Hippocampal formation (tissue), 2 donors: ENCODE measurements at places on chromosomes 11 and 22.

DNA sequence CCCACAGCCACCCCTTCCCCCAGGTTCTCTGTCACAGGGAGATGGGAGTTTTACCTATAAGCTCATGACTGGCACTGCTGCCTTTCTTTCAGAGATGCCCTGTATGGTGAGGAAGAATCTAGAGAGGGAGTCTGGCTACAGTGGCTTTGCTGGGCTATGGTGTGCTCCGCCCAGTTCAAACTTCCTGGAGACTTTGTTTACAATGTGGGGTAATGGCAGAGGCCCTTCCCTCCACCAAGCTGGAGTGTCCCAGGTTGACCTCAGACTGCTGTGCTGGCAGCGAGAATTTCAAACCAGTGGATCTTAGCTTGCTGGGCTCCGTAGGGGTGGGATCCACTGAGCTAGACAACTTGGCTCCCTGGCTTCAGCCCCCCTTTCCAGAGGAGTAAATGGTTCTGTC, 143.5 kb downstream of the MSANTD4 start:
- DNase-seq, result no peak

- no peak for DNase-seq
Measured at GRCh38 chr11:45906096-45906682, 882 bp downstream of the FREY1 start.

- DNase-seq, result no peak
Measured at GRCh38 chr11:128881221-128881620, 9.9 kb upstream of the KCNJ5 start.

- DNase-seq, result no peak
Measured at GRCh38 chr11:113952070-113952469, 22.8 kb upstream of the HTR3A start.

- DNase-seq, result no peak
Measured at GRCh38 chr22:28951969-28952521, 68.7 kb downstream of the ZNRF3 start.

- no peak for DNase-seq
Measured at GRCh38 chr22:36950797-36951590, 37.6 kb downstream of the CSF2RB start.

- peak; percentile 14 for DNase-seq
Measured at GRCh38 chr22:20807315-20807752, 33.4 kb downstream of the SERPIND1 start.

DNA sequence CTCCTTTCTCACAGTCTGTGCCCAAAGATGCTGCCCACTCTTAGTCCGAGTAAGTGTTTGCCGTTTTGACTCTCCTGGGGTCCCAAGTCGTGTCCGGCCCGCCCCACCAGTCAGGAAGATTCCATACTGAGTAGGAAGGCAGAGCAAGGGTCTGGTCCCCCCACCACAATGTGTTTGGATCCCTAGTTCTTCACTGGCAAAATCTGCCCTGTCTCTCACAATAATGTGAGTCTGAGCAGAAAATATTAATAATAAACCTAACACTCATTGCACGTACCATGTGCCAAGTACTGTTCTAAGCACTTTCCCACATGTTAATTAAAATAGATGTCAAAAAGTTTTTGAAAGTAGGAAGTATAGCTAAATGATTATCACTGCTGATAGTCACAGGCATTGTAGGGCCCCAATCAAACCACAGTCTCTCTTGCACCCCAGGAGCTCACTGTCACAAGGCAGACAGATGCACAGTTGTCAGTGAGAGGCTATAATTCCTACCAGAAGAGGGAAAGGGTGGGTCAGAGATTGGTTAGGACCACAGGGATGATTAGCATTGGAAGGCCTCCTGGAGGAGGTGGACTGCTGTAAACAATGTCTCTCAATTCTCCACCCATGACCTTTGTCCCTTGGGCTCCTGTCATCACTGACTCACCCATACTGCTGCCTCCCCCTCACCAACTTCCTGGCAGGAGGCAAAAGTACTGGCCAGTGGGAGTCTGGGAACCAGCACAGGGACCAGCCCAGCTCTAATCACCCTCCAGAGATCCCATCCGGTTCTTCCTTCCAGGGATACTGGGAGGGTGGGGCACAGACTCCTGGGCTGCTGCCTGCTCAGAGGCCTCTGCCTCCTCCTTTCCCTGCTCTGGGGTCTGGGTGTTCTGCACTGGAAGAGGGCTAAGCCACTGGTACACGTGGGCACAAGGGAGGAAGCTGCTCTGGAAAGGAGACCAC, 1.0 kb upstream of the POLD4 start:
- DNase-seq, result no peak

DNA sequence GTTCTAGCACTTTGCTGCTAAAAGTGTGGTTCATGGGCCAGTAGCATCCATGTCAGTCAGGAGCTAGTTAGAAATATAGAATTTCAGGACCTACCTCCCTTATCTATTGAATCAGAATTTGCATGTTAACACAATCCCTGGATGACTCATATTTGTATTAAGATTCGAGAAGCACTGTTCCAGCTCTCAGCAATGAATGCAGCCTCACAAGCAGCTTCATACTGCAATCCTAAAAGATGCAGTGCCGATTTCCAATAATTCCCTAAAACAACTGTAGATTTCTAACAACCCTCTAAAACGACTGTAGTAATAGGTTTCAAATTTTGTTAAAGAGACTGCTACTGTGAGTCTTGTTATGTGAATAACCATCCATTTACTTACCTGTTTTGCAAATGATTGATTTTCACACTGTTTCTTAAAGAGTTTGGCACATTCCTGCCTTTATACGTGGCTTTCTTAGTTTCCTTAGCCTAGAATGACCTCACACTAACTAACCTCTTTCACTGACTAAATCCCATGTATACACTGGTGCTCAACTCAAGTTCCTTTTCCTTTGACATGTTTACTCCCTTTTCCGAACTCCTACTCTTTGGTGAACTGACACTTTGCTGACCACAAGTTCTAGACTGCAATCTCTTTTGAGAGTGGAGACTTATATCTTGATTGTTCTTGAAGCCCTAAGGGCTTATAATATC, 511.8 kb downstream of the METTL15 start:
- DNase-seq, result no peak

DNA sequence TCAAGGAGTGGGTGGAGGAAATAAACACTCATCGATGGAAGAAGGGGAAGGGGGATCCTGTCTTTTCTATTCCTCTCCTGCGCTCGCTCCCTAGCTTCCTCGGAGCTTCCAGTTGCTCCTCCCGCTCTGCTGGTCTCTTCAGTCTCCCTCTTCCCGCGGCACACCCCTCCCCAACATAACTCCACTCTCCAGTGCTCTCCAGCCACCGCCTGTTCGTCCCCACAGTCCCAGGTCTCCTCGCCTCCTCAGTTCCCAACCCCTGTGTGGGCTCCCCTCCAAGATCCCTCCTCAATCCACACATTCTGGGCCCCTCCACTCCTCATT, 438 bp downstream of the ZW10 start:
- DNase-seq, result no peak

GRCh38 chr11:73902303-73902702, 25.5 kb downstream of the PAAF1 start:
- no peak for DNase-seq

GRCh38 chr22:29722151-29722550, 2.3 kb downstream of the CABP7 start:
- no peak for DNase-seq

DNA sequence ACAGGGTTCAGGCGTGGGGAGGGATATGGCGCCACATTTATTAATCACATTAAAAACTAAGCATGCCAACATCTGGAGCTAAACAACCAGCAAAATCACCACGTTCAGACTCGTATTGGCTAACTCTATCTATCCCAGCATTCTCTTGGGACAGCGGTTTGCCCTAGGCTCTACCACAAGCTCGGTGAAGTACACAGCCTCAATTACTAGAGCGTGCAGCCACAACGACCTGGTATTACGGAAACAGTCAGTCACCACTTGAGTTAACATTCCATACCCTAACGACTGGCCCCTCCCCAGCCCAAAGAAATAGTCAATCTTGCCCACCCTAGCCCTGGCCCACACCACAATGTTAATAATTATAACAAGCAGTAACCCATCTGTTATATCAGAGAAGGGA, 32.1 kb downstream of the APOL5 start:
- DNase-seq, result no peak

- no peak for DNase-seq
Measured at GRCh38 chr22:43944670-43945430, 10.4 kb upstream of the SAMM50 start.

- no peak for DNase-seq
Measured at GRCh38 chr11:103744496-103745153, 291.8 kb upstream of the DDI1 start.

DNA sequence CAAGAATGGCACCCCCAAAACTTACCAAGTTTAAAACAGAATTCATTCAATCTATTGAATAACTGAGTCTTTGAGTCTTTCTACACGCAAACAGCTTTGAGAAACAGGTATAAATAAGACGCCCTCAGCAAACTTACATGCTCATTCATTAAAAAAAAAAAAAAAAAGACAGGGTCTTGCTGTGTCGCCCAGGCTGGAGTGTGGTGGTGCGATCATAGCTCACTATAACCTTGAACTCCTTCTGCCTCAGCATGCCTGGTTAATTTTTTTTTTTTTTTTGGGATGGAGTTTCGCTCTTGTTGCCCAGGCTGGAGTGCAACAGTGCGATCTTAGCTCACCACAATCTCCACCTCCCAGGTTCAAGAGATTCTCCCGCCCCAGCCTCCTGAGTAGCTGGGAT, 6.1 kb downstream of the PRR14L start:
- no peak for DNase-seq

DNA sequence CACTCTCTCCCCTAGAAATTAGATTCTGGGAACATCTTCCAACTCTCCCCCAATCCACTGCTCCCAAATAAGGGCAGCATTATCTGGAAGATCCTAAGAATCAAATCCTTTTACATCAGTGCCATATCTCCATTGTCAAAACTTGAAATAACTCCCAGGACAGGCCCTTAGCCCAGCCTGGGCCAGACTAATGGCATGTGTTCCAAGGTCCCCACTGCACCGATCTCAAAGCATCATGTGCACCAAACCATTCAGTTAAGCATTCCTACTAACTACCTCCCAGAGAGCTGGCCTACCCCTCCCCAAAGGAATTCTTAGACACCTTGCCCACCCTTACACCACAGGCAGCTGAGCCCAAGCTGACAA, 44.2 kb upstream of the POU2AF1 start:
- DNase-seq, result no peak

DNA sequence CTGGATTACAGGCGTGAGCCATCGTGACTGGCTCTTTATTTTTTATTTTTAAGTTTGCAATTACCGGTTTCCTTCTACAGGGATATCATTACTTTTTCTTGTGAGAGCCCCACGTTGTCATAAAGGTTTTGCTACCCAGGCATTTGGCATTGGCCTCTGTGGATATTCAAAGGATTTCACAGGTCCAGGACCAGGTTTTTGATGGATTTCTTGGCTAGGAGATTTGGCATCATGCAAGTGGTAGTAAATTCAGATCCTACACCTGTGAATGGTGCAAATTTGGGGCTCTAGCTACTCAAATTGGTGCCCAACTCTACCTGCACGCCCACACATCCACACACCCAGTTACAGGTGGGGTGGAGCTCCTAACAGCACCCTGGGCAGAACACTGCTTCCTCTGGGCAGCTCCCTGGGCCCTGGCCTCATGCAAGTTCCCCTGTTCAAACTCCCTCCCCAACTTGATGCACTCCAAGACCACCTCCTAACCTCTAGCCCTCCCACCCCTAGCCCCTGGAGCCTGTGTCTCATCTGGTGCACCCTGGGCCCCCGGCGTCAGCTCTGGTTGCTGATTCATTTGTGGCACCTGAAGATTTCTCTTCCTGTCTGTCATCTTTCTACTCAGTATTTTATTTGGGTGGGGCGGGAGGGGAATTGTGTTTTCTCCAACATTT, 9.3 kb upstream of the MRGPRD start:
- DNase-seq, result no peak

- DNase-seq, result no peak
Measured at GRCh38 chr22:20424568-20424931, 13.1 kb downstream of the SCARF2 start.

GRCh38 chr22:19111140-19111539, 11.1 kb downstream of the DGCR2 start:
- DNase-seq, result no peak

DNA sequence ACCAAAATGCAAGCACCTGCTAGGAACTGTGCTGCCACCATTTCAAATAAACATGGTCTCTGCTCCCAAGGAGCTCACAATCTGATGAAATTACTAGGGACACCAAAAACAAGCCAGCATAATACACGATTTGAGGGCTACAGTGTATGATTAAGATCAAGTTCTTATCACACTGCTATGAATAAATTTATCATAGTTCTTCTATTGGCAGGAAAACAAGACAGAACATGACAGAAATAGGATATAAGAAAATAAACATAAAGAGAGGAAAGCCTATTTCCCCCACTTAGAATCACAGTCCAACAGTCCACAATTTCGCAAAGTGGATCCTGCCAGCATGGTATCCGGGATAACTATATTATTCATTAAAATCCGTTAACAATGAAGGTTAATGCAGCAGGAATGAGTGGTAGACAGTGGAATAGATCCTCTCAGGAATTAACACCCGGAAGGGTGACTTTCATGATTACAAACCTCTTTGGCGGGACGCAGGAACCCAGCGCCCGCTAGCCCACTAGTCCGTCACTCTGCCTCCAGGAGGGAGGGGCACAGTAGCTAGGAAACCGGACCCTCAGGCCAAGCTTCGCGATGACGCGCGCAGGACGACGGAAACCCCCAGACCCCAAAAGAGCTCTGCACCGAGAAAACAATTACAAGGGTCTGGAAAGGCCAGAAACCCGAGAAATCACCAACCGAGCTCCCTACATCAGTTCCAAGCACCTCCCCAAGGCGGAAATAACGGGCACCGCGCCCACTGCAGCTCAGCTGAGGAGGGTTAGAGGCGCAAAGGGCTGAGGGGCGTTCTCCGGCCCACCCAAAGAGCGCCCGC, 607 bp downstream of the CCDC82 start:
- no peak for DNase-seq

DNA sequence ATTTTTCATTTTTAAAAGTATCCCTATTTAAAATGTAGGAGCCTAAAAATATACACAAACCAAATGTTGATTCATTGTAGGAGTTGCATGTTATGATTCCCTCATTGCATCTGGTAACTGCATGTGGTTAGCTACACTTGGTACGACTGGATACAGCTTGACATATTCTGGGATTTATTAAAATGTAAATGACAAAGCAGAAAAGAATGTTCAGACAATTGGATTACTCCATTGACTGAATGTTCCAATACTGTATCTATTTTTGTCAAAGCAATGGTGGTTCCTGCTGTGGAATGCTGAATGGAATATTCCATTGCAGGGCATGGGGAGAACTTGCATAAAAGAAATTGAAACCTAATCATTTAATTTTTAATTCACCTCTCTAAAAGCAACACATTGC, 30.8 kb downstream of the BLID start:
- DNase-seq, result no peak

DNA sequence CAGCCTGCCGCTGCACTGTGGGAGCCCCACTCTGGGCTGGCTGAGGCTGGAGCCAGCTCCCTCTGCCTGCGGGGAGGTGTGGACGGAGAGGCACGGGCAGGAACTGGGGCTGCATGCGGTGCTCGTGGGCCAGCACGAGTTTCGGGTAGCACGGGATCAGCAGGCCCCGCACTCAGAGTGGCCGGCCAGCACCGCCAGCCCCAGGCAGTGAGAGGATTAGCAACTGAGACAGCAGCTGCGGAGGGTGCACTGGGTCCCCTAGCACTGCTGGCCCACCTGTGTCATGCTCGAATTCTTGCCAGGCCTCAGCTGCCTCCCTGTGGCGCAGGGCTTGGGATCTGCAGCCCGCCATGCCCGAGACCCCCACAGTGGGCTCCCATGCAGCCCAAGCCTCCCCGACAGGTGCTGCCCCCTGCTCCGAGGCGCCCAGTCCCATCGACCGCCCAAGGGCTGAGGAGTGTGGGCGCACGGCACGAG, 24.0 kb upstream of the OR5B21 start:
- no peak for DNase-seq

- no peak for DNase-seq
Measured at GRCh38 chr11:9206496-9206895, 58.7 kb downstream of the DENND5A start.

- DNase-seq, result peak; percentile 55
Measured at GRCh38 chr11:114036147-114036811, 23.2 kb upstream of the ZBTB16 start.
